ENCODE measurements at places on chromosomes 7 and 10. TPM values are rescaled to one million over a fixed set of nuclear protein-coding genes. Genes with fewer than 3 reads are reported as not detected.

DNA sequence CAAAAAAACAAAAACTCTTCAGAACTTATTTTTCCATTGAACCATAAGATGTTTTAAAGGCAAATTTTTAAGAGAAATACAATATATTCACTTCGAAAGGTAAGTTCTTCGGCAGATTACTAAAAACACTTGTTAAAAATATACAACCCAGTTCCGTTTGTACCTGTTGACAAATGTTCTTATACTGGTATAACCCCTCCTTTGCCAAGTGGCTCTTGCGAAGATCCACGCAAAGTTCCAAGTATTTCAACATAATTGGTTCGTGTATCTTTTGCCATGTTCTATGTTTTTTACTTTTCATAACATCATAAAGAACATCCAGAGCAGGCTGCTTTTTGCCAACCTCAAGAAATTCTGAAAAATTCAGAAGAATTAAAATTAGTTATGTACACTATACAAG is 7.0 kb downstream of the EIF3A start:
- H3K27ac ChIP-seq: no peak overlapping the region
- DNase-seq: no peak
- H3K36me3 ChIP-seq: peaks cover 52% of the 10 kb centered on the region
- no peaks in the 10 kb centered on the region for H3K27me3 ChIP-seq

- no peak for DNase-seq
- H3K36me3 ChIP-seq: peaks cover 5% of the 10 kb centered on the region
- H3K4me1 ChIP-seq: no peaks in the 10 kb centered on the region
- no peak overlapping the region for H3K4me3 ChIP-seq
- H3K27ac ChIP-seq: no peak overlapping the region
These were observed 382.2 kb upstream of the ZMIZ1 start for GRCh38 chr10:78686444-78687060.

DNA sequence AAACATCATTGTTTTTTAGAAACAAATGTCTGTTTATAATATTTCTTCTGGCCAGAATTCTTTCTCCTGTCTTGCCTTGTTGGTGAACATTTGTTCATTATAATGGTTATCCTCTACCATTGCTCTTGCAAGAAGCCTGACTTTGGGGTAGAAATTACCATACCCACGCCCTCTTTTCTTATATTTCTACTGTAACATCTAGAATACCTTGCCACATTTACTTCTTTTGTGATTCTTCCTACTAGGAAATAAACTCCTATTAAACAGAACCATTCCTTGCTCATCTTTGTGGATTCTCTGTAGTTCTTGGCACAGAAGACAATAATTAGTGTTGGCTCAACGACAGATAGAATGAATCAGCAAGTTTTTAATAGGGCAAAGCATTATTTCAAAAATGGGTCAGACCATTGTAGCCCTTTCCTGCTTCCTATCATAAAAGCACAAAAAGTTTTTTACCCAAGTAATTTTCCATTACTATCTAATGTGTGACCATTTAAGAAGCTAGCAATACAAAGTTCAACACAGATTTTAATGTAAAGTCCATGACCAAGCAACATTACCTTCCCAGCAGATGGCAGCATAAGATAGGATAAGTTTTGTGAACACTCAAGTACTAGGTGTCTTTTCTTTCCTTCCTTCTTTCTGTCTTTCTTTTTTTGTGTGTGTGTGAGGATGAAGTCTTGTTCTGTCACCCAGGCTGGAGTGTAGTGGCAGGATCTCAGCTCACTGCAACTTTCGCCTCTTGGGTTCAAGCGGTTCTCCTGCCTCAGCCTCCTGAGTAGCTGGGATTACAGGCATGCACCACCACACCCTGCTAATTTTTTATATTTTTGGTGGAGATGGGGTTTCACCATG is 270.4 kb downstream of the HGF start:
- no peaks in the 10 kb centered on the region for H3K4me1 ChIP-seq
- no peaks in the 10 kb centered on the region for H3K36me3 ChIP-seq
- H3K27me3 ChIP-seq: no peaks in the 10 kb centered on the region
- no peak overlapping the region for H3K4me3 ChIP-seq
- DNase-seq: no peak

- H3K4me1 ChIP-seq: no peaks in the 10 kb centered on the region
- no peaks in the 10 kb centered on the region for H3K27me3 ChIP-seq
- no peak overlapping the region for H3K27ac ChIP-seq
- DNase-seq: no peak
- H3K4me3 ChIP-seq: no peak overlapping the region
These were observed 7.7 kb downstream of the HDAC9 start for GRCh38 chr7:18503126-18503866.

GNAT3 gene
- total RNA-seq: not detected

NPSR1 gene
- total RNA-seq: not detected

GRCh38 chr10:97598407-97599271 is 9.1 kb downstream of the C10orf62 start:
- no peak for DNase-seq
- no peaks in the 10 kb centered on the region for H3K4me1 ChIP-seq
- no peaks in the 10 kb centered on the region for H3K36me3 ChIP-seq
- H3K4me3 ChIP-seq: no peak overlapping the region

- no peak overlapping the region for H3K4me3 ChIP-seq
- H3K4me1 ChIP-seq: peaks cover 14% of the 10 kb centered on the region
- no peak for DNase-seq
These were observed 56.6 kb downstream of the ELMO1 start for GRCh38 chr7:37391791-37392672.

GRCh38 chr7:26159243-26159642 is 7.2 kb downstream of the NFE2L3 start:
- peak overlapping the region; percentile 61 for H3K4me3 ChIP-seq
- no peaks in the 10 kb centered on the region for H3K27me3 ChIP-seq
- DNase-seq: no peak
- H3K36me3 ChIP-seq: peaks cover 3% of the 10 kb centered on the region

NPVF gene
- total RNA-seq: not detected

DNA sequence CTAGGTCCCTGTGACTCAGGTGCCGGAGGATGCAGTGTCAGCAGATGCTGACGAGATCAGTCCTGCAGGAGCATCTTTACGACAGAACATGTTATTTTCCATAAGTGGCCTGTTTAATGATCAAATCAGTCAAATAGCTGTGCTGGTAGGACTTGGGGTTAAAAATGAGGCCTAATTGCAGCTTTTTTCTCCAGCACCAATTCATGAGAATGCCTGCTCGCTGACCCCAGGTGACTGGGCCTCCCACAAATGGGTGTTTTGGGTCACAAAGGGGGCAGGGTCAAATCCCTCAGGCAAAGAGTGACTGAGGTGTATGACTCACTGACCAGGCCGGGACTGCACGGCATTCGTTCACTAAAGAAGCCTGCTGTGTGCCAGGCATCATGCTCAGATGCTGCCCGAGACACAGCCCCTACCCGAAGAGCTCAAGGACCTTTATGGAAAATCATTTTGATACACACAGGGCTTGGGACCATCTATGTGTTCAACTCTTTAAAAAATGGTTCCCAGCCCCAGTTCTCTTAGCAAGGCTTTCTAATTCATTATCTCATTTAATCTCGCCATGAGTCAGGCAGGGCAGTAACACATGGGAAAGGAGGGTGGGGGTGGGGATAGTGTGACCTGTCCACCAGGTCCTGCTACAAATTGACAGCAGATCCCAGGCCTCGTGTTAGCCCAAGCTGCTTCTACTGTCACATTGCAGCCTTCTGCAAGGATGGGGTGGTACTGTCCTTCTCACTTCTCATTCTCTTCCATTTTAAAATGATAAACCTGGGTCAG is 21.1 kb downstream of the ZNF775 start:
- no peaks in the 10 kb centered on the region for H3K27me3 ChIP-seq
- H3K4me1 ChIP-seq: peaks cover 41% of the 10 kb centered on the region
- peaks cover 24% of the 10 kb centered on the region for H3K36me3 ChIP-seq
- DNase-seq: peak; percentile 28
- H3K4me3 ChIP-seq: peak overlapping the region; percentile 10

RASA4B gene
- 3.7 TPM for total RNA-seq

FBXO24 gene
- 0.85 TPM for total RNA-seq

DNA sequence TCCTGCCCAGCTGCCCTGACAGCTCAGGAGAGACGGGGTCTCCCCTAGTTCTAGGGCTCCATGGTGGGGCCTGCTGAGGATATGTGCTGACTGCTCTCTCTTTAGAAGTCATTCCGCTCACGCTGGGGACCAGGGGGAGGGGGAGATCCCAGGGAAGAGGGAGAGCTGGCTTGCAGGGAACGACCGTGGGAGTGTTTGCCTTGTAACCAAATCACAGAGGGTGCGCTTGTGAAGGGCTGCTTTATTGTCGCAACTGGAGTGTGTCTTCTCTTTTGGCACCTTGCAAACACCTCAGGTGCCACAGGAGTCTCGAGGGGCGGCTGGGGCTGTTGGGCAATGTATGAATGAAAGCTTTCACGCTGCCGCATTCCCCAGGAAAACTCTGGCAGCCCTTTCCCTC is 531.3 kb upstream of the MKI67 start:
- no peak overlapping the region for H3K4me3 ChIP-seq
- no peak for DNase-seq
- H3K27ac ChIP-seq: no peak overlapping the region
- H3K36me3 ChIP-seq: no peaks in the 10 kb centered on the region
- H3K27me3 ChIP-seq: no peaks in the 10 kb centered on the region

FAM25G gene
- not detected for total RNA-seq

GRCh38 chr7:74674166-74674565 is 16.6 kb downstream of the GTF2I start:
- no peaks in the 10 kb centered on the region for H3K4me1 ChIP-seq
- H3K36me3 ChIP-seq: peaks cover 45% of the 10 kb centered on the region
- H3K27ac ChIP-seq: no peak overlapping the region
- no peak for DNase-seq
- H3K4me3 ChIP-seq: no peak overlapping the region

SPAM1 gene
- not detected for total RNA-seq

COX19 gene
- total RNA-seq: 12.3 TPM

DNA sequence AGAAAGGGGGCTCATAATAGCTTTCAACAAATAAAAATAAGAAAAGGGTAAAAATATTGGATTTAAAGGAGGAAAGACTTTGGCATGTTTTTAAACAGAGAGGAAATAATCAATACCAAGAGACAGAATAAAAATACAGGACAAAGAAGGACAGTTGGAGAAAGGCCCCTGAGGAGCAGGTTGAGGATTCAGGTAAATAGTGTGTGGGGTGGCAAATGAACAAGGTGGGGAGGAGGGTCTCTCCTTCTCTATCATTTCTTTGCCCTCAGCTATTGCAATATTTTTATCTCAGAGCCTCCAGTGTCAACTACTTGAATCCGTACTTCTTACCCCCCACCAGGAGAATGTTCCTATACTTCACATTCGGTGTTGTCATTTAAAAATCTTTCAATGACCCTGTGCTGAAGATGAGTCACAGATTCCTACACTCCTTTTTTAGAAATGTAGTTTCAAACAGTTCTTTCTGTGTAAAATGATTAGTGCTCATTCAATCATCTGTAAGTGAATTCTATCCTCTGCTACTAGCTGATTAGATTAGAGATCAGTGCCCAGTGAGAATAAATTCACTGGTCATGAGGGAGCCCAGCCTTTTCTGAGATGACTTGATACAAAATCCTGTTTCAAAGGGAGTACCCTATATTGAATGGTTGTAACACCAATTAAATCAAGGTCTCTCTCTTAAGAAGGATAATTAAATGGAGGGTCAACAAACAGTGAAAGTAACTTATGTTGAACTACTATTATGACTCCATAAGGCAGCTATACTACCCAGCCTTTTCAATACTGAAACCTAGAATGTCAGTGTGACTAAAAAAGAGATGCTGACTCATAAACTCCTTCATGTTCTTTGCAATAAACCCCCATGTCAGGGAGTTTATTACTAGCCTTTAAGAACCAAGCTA is 50.4 kb upstream of the WNT16 start:
- H3K4me1 ChIP-seq: 0 out of 2 replicates have a peak, but pooled peaks cover 2% of the 10 kb centered on the region
- H3K27me3 ChIP-seq: no peaks in the 10 kb centered on the region
- H3K36me3 ChIP-seq: no peaks in the 10 kb centered on the region
- no peak overlapping the region for H3K27ac ChIP-seq

- H3K27me3 ChIP-seq: no peaks in the 10 kb centered on the region
- H3K4me3 ChIP-seq: no peak overlapping the region
- H3K4me1 ChIP-seq: no peaks in the 10 kb centered on the region
- no peak for DNase-seq
- no peak overlapping the region for H3K27ac ChIP-seq
These were observed 81.9 kb downstream of the ABCB5 start for GRCh38 chr7:20697351-20697750.

GRCh38 chr7:84145892-84146291 is 48.7 kb downstream of the SEMA3A start:
- H3K27me3 ChIP-seq: no peaks in the 10 kb centered on the region
- no peaks in the 10 kb centered on the region for H3K4me1 ChIP-seq
- no peak overlapping the region for H3K4me3 ChIP-seq

Measured in H9 (cell line).